ENCODE measurements at places on chromosomes 12 and 14.

- no peak for DNase-seq
Observed at GRCh38 chr12:57614178-57614947, 3.1 kb downstream of the ARHGEF25 start.

DNA sequence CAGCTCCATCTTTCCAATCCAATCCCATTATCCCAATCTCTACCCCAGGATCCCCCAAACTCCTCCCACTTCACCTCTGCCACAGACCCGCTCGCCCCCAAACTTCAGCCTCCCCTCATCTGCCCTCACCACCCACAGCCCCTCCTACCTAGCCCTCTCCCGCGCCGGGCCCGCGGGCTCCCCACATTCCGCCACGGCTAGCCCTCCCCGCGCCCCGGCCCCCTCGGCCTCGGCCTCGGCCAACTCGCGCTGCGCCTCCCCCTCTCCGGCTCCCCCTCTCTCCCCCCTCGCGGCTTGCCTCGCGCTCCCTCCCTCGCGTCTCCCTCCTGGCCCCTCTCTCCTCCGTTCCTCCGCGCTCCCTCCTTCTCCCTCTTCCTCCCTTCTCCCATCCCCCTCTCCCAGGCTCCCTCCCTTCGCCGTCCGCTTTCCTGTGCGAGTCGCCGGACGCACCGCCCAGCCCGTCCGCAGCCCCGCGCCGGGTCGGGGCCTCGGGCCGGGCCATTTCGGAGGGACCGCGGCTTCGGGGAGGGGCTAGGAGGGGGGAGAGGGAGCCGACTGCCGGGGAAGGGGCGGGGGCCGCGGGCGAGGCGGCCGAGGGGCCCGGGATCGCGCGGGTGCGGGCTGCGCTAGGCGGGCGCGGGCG, at the start of gene ATN1:
Gene ATN1, plus strand, starts transcription at position 581 of the 643 bp plus-strand sequence. CDS start 6,043 bp downstream, outside the sequence.
- peak; percentile 24 for DNase-seq

DNA sequence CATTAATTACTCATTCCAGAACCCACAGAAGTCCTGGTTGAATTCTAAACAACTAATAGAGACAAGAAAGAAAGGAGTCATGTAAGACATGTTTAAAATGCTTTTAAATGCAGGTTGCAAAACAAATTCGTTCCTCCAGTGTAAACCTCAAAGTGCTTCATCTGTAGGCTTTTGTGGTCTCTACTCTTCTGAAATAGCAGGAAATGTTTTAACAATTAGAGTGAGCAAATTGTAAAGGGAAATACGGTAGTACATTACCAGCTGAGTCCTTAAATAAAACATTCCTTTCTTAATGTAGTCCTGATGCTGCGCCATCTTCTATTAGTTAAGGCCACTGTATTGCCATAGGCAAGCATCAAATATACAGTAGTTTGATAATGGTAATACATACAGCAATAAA, 1934.2 kb upstream of the SEL1L start:
- DNase-seq: no peak

DNA sequence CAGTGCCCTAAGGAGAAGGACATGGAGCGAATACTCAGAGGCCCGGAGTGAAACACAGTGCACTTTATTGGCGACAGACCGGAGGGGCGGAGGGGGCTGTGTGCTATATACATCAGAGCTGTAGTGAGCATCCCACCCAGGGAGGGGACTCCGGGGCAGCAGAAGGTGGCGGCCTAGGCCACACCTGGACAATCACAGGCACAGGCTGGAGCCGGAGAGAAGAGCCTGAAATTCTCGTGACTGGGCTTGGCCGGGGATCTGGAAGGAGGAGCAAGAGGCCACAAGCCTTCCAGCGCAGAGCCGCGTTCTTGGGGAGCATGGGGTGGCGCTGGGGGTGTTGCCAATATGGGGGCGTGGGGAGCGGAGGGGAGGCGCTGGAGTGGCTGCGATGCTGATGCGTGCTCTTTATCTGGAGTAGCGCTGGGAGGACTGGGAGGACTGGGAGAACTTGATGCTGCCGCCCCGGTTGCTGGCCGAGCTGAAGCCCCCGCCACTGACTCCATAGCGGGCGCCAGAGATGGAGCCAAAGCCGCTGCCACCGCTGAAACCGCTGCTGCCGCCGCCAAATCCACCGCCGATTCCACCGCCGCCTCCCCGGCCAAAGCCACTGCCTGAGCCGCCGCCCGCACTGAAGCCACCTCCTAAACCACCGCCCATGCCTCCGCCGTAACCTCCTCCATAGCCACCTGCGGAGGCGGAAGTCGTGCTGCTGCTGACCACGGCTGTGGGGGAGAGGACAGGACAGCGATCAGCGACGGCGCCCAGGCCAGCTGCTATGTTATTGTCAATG, 6.1 kb downstream of the KRT3 start:
- DNase-seq: no peak

- no peak for DNase-seq
Observed at GRCh38 chr14:103169954-103170353, 46.7 kb downstream of the TNFAIP2 start.

GRCh38 chr12:71636704-71637115, 26.9 kb downstream of the ZFC3H1 start:
- DNase-seq: no peak

- no peak for DNase-seq
Observed at GRCh38 chr12:94435511-94435927, 24.1 kb downstream of the CEP83 start.

- DNase-seq: no peak
Observed at GRCh38 chr14:103619057-103619456, 10.0 kb upstream of the KLC1 start.

GRCh38 chr12:100234166-100234565, 32.7 kb downstream of the DEPDC4 start:
- DNase-seq: no peak

DNA sequence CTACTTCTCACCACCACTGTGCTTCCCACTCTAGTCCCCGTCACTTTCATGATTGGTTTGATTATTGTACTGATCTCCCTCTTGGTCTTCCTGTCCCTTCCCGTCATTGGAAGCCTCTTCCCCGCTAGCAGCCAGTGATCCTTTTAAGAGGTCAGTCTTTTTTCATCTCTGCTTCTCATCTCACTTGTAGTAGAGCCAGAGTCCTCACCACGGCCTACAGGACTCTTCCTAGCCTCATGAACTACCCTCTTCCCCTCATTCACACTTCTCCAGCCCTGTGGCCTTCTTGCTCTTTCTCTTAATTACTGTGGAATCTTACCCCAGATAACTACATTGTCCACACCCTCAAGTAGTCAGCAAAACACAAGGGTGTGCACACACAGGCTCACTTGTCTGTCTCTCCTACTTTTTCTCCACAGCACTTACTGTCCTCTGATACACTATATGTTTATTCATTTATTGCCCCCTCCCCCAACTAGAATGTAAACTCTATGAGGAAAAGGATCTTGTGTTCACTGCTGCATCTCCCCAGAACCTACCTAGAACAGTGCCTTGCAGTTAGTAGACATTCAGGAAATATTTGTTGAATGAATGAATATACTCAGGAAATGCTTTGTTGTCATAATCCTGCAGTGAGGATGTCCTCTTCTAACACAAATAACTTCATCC, 66.3 kb downstream of the CKB start:
- DNase-seq: no peak

GRCh38 chr14:99273766-99274345, 1.9 kb upstream of the BCL11B start:
- no peak for DNase-seq

DNA sequence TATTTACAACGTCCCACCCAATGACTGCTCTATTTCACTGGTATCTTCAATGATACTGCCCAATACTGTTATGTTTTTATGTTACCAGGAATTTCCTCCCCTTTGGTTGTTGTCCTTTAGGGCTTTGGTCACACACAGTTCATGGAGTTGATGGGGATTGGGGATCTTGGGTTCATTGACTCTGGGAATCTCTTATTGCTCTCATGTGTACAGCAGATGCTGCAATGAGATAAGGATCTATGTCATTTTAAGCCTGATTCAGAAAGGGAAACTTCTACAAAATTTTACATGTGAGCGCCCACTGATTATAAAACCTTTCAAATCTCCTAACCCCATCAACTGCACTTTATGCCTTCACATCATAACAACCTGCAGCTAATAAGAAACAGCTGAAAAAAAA, 67.2 kb downstream of the FAR2 start:
- no peak for DNase-seq

DNA sequence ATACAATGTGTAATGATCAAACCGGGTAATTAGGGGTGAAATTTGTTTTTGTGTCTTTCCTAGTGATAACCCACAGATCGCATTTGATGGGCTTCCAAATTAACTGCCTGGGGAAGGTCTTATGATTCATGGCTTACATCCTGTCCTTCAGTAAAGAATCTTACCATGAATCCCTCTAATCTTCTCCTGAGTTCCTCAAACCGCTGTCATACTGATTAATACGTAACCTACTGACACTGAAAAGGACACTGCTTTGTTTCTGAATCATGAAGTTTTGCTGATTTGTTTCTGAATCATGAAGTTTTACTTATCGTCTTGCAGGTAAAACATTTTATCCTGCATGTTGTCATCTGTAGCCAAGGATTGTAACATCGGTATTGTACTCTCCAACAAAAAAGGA, 52.0 kb upstream of the CRY1 start:
- DNase-seq: no peak

DNA sequence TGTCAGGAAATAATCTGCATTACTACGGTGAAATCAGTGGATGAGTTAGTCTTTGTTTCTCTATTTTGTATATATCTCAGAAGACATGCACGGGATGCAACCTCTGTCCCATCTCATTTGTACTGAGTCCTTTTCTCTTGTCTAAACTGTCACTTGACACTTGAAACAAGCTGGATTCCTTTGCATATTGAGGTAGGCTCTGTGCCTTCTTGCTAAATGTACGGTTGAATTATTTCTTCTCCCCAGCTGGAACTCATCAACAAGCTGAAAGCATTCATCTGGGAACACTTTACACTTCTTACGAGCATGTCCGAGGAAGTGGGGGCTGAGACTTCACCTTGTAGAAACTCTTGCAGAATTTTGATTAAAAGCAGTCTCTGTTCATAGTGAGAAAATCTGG, 119.5 kb downstream of the VEZT start:
- no peak for DNase-seq

DNA sequence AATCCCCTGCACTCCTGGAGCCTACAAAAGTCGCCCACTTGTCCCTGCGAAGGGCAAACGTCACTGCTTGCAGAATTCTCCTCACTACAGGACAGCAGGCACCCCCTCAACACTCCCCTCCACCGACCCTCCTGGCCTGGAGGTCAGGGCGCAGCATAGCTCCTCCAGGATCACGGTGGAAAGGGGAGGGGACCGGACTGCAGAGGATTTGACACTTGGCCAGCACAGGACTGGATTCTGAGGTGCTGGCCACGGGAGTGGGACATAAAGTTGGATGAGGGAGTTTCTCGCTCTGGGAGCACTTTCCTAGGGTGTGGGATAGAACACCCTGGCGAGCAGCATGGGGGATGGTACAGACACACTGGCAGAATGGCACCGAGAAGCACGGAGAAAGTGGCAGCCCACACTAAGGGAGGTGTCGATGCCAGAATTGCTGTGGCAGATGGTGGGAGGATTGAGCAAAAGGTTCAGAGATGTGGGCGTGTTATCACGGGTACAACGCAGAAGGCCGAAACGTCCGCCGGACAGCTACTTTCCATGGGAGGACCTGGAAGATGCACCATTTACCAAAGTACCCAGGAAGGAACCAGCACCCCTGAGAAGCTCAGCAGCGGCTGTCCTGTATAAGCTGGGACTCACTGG, 51.4 kb upstream of the DIO3 start:
- no peak for DNase-seq

DNA sequence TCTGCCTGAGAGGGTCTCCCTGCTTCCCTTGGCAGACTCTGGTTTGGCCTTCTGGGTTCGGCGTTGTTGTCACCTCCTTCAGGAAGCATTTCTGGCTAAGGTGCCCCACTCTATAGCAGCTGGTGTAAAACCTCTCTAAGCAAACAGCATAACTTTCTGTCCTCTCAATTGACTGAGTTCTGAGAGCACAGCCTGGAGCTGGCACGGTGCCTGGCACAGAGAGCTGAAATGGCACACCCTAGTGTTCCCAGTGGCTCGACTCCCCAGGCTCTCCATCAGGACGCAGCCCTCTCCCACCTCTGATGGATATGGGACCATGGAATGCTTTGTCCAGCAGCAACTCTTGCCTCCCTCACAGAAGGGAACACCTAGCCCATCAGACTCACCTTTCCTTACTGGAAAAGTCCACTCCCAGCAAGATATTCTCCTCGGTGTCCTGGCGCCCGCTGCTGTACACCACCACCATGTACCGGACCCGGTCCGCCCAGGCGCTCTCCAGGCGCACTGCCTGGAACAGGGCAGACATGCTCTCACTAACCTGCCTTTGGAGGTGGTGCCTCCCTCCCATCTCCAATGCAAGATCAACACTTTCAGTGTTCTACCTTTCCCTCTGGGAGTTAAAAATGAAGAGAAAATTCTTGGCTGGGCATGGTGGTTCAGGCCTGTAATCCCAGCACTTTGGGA, 40.6 kb downstream of the SSH1 start:
- no peak for DNase-seq

- no peak for DNase-seq
Observed at GRCh38 chr14:55180434-55180833, 11.0 kb downstream of the DLGAP5 start.

- no peak for DNase-seq
Observed at GRCh38 chr12:113504917-113505316, 33.2 kb upstream of the LHX5 start.

GRCh38 chr14:53043027-53043581, 92.3 kb upstream of the FERMT2 start:
- no peak for DNase-seq

DNA sequence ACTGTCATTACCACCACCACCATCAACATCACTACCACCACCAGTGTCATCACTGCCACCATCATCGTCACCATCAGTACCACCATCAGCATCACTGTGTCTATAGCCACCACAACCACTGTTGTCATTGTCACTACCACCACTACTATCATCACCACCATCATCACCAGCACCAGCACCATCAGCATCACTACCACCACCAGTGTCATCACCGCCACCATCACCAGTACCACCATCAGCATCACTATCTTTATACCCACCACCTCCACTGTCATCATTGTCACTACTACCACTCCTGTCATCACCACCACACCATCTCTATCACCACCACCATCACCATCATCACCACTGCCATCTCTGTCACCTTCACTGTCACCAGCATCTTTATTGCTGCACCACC, 60.6 kb downstream of the BEGAIN start:
- no peak for DNase-seq

DNA sequence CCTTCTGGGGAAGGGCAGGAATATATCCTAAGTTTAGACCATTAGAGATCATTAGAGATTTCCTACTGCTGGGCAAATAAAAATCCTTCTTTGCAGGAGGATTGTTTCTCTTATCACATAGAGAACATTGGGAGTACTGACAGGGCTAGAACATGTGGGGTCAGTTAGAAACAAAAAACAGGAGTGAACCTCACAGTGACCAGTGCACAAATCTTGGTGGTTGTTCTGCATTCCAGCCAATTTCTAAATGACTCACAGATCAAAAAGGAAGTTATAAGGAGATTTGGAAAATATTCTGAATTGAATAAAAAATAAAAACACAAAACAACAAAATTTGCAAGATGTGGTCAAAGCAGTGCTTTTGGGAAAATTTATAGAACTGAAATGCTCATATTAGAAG, 118.8 kb downstream of the LLPH start:
- no peak for DNase-seq

Data from stimulated activated CD8-positive, alpha-beta memory T cell treated with anti-CD3 and anti-CD28 coated beads, Interleukin-12 subunit alpha, Interleukin-12 subunit beta, amount 100 ng/mL, for 4 hours (primary cell).